ENCODE measurements at places on chromosomes 6 and 20.

DNA sequence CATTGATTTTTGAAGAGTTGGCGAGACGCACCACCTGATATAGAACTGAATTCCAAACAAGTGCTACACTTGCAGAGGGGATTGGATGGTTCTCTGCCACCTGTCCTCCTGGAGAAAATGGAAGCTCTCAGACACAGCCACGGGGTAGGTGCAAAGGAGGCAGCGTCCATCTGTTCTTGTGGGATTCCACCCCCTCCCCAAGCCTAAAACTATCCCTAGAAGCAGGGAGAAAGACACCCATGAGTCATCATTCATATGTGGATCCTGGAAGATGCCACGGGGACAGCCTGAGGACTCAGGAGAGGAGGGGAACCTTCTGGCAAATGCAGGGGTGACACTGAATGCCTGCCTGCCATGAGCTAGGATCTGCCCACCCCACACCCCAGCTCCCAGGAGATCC lies 171.3 kb upstream of the CST7 start:
- DNase-seq, result no peak

- no peak for DNase-seq
Measured at GRCh38 chr20:60137657-60138245, 179.5 kb downstream of the CDH26 start.

DNA sequence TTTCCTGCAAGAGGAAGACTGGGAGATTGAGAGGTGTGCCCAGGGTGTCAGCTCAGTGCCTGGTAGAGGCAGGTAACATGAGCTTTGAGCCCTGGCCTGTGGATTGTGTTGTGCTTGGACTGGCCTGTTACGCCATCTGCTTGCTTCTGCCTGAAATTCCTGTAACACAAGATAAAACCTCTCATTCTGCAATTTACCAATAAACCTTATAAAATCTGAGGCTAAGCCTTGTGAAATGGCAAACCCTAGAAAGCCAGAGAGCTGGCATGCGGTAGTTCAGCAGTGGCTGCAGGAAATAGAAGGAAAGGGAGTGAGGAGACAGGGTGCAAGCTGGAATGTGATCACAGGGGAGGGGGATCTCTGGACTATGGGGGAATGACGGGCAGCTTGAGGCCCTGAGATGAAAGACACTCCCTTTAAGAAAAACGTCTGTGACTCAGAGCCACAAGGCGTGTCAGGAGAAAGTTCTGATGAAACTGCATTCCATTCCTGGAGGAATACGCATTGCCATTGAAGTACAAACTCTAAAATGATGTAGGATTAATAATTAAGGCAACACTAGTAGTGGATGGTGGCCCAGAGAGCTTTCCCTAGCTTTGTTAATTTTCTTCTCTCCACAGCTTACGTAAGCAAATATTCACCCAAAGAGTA lies 26.3 kb upstream of the TFAP2A start:
- no peak for DNase-seq

DNA sequence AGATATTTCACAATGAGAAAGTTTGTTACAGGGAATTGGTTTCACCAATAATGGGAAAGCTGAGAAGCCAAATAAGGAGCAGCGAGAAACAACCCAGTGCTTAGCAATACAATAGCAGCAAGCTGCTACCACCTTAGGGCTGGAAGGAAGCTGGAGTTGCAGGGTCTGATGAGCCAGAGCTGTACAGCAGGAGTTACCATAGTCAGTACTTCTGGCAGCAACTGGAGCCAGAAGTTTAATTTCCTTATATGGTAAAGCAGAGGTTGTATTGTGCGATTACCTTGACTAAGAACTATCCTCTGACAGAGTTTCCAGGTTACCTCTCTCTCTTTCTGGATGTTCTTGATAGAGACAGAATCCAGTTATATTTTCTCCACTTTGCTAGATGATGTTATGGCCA lies 137.1 kb upstream of the OLIG3 start:
- DNase-seq, result no peak

GRCh38 chr6:156513504-156513903 lies 263.7 kb upstream of the ARID1B start:
- DNase-seq, result no peak

GRCh38 chr20:50369225-50370035 lies 140.8 kb upstream of the PTPN1 start:
- DNase-seq, result no peak

GRCh38 chr6:129504456-129504855 lies 205.5 kb downstream of the ARHGAP18 start:
- DNase-seq, result no peak

DNA sequence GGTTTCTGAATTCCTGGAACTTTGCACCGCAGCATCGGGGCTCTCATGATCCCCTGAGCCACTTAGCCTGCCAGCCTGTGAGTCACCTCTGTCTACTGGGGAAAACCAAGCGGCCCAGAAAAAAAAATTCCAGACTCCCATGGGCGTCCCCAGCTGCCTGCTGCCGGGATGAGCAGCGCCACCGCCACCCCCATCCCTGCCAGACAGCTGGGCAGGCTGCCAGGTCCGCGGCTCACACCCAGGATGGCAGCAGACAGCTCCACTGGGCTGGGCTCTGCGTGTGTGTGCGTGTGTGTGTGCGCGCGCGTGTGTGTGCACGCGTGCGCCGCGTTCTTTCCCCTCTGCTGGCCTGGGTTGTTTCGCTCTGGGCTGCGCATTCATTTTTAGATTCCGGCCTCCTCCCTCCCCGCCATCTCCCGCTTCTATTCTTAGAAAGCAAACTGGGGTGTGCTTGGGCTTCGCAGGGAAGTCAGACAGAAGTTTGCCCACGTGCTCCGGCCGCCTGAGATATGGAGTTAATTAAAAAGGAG lies 38.9 kb upstream of the PMEPA1 start:
- peak; percentile 84 for DNase-seq

GRCh38 chr6:118280210-118280609 lies 267.9 kb upstream of the PLN start:
- no peak for DNase-seq

DNA sequence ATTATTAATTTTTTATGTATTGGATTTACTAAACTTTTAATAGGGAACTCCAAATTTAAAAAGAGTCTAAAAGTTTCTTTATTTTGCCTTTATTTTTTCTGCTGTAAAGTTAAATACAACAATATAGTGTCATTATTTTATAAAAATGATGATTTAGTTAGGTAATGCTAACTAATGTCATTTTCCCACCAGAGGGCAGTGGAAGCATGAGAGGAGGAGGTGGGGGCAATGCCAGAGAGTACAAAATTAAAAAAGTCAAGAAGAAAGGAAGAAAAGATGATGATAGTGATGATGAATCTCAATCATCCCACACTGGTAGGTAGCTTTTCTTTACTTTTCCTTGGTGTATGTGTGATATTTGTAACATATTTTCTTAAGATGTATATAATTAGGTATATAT lies 20.2 kb upstream of the FHL5 start:
- DNase-seq, result peak; percentile 30

DNA sequence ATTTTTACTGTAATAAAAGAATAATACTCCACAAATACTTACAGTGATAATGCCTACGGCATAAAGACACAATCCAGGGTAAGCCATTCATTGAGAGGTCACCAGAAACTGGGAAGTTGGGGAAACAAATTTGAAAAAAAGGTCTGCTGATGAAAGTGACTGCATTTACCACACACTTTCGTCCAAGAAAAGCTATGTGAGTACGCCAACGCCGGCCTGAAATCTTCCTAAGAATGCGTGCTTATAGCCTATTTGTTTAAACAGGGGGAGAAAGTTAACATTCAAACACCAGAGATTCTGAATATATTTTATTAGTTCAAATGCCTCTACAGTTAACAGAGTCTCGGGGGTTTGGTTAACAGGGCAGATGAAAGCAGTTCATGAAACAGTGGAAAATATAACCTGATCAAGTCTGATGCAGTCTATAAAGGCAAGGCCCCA lies 657 bp upstream of the LTV1 start:
- peak; percentile 24 for DNase-seq

GRCh38 chr20:10508468-10509251 lies 73.6 kb downstream of the SLX4IP start:
- DNase-seq, result no peak

DNA sequence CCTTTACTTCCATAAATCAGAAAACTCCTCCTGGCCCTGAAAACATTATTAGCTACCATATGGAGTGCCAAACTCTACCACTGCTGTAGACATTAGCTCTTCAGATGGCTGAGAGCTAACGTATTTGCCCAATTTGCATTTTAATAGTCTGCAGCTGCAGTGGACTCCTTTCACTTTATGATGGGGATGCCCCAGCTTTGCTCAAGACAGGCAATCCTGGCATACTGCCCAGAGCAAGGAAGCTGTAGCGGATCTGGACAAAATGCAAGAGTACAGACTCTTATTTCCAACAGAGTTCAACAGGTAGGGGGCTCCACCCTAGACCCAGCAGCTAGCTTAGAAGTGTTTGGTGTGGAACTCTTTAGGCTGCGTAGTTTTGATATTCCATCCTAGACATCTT lies 246.7 kb downstream of the FOXC1 start:
- no peak for DNase-seq

DNA sequence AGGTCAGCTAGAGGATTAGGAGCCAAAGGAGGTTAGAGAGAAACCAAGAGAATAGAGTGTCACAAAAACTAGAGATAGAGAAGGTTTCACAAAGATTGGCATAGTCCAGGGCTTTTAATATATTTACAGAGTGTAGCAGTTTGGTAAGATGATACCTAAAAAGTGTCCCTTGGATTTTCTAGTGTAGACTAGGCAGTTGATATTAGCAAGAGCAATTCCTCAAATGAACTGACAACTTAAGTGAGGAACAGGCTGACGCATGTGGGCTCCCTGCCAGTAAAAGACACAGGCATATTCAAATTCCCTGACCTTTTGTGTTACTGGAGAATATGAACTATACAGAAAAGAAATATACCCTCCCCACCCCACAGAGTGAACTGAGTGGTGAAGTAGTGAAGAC lies 40.1 kb downstream of the VTA1 start:
- no peak for DNase-seq

- no peak for DNase-seq
Measured at GRCh38 chr20:63896264-63897105, 1.6 kb downstream of the DNAJC5 start.

DNA sequence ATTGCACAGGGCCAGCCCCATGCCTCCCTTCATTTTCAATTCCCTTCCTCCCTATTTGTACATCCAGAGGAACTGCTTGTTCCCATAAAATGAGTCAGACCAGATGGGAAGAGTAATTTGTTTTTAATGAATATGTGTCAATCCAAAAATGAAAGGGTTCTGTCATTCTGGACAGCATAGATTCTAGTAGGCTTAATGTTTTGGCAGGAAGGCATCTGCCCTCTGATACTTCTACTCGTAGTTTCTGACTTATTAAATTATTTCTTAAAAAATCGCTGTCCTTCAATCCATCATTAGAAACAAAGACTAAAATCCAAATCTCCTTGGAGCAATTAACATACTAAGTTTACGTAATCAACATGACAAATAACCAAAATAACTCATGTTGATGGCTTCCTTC lies 665.5 kb downstream of the TENT5A start:
- DNase-seq, result no peak

DNA sequence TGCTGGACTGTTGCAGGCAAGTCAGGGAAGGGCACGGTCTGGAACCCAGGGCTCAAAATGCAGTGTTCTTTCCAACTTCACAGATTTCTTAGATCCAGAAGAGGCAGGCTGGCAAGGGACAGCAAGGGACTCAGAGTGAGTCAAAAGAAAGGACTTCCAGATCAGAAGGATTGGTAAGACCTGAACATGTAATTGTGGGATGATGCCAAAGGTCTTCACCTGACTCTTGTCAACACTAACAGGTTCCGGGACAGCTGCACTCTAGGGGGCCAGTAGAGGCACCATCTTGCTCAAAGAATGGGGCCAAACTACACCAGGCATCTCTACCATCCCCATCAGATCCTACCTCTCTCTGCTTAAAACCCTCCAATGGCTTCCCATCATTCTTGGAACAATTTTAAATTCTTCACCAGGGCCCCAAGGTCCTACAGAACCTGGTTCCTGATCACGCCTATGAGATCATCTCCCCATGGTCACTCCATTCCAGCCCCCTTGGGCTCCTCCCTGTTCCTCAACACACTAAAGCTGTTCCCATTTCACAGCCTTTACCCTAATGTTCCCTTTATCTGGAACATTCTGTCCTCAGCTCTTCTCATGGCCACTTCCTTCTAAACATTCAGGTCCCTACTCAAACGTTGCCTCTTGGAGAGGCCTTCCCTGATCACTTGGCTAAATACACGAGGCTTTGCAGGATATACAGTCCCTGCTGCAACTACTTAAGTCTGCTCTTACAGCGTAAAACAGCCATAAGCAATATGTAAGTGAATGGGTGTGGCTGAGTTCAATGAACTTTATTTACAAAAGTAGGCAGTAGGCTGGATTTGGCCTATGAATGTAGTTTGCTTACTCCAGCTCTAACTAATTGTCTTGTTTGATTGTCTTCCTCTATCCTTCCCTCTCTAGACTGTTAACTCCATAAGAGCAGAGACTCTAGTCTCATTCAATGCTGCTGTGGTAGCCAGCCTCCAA lies 29.6 kb upstream of the TTPAL start:
- no peak for DNase-seq

- no peak for DNase-seq
Measured at GRCh38 chr6:31383149-31383548, 20.2 kb upstream of the MICA start.

DNA sequence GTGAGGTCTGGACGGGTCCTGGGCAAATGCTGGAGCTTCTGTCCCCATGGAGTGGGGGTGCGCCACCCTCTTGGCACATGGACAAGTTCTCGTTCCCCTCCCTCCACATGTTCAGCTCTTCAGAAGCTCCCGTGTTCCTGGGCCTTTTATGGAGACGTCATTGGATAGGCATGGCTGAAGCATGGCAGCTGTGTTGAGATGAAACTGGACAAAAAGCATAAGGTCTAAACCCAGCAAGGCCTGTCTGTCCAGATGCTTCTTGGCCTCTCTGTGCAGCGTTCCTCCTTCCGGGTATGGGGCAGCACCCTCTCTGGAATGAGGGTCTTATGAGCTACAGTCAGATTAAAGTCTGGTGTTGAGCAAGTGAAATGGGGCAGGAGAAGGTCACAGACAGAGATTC lies 26.8 kb downstream of the TBC1D20 start:
- DNase-seq, result no peak

GRCh38 chr6:135451617-135452190 lies 45.8 kb downstream of the AHI1 start:
- DNase-seq, result peak; percentile 29

- DNase-seq, result no peak
Measured at GRCh38 chr6:42118162-42119001, 24.0 kb downstream of the C6orf132 start.

- no peak for DNase-seq
Measured at GRCh38 chr6:8644306-8644705, 209.0 kb upstream of the SLC35B3 start.

DNA sequence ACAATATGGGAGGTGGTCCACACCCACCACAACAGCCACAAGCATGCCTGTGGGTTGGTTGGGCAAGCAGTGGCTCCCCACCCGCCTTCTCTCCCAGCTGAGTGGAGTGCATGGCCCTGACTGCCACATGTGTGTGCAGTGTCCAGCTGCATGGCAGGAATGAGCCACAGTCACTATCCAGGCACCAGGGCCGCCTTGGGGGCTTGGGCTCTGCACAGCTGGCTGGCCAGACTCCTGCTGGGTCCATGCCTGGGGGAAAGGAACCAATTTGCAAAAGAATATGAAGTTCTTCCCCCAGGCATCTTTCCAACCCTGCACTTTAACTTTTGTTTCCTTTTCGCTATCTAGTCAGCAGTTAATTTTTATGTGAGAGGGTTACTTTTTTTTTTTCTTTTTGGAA lies 11.6 kb upstream of the ASCC3 start:
- DNase-seq, result no peak

GRCh38 chr20:41229259-41229658 lies 88.3 kb downstream of the ZHX3 start:
- DNase-seq, result no peak
